Right lobe of liver (tissue), 6 donors: ENCODE measurements at places on chromosomes 7 and 10. TPM values are rescaled to one million over a fixed set of nuclear protein-coding genes. Genes with fewer than 3 reads are reported as not detected.

Gene EBF3
- total RNA-seq: not detected

GRCh38 chr7:155212301-155213015 lies 85.2 kb upstream of the INSIG1 start:
- DNase-seq: no peak

GRCh38 chr10:23065181-23065948 lies 30.0 kb upstream of the MSRB2 start:
- peak; percentile 79 for DNase-seq

DNA sequence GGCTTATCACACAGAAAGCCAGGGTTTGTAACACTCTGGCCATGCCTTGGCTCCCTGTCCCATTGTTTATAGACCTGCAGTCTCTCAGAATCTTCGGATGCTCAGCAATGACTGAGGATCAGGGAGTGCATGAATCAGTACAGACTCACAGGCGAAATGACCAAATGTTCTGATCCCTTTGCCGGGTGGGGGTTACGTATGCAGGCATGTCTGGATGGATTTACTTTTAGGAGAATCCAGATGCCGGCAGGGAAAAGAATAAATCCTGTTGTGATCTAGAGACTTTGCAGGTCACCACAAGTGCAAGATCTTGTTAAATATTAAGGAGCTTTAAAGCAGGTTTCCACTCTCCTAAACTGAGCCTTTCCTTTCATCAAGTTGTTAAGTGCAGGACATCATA lies 149.5 kb downstream of the SFMBT2 start:
- no peak for DNase-seq

- DNase-seq: no peak
Measured at GRCh38 chr10:74333174-74333573, 182.2 kb downstream of the ADK start.

DNA sequence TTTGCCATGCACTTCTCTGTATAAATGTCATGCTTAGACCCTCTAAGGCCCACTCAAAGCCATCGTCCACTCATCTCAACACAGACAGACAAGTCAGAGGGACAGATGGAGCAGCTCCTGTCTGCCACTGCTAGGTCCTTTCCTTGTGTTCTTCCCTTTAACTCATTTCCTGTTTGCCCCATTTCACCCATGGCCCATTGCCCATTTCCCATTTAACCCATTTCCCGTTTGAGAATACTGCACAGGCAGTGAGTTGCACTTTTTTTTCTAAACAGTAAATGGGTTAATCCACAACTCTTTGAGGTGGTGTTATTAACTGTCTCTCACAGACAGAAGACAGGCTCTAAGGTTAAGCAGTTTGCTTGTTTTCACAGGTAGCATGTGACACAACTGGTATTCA lies 179.3 kb downstream of the NPSR1 start:
- no peak for DNase-seq

- no peak for DNase-seq
Measured at GRCh38 chr7:42344198-42344755, 107.3 kb upstream of the GLI3 start.

DNA sequence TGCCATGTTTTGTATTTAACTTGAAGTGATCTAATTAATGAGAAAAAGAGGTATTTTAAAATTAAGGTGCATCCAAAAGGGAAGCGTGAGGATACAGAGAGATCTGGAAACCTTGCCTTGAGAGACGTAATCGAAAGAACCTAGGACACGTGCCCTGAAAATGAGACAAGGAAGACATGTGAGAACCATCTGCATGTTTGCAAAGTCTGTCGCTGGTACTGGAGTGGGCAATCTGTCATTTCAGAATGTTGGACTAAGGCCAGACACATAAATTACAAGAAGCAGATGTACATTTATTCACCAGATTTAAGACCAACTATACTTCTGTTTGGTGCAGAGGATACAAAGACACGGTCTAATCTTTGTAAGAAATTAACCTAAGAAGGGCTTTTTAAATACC lies 9.2 kb downstream of the AGR2 start:
- no peak for DNase-seq

DNA sequence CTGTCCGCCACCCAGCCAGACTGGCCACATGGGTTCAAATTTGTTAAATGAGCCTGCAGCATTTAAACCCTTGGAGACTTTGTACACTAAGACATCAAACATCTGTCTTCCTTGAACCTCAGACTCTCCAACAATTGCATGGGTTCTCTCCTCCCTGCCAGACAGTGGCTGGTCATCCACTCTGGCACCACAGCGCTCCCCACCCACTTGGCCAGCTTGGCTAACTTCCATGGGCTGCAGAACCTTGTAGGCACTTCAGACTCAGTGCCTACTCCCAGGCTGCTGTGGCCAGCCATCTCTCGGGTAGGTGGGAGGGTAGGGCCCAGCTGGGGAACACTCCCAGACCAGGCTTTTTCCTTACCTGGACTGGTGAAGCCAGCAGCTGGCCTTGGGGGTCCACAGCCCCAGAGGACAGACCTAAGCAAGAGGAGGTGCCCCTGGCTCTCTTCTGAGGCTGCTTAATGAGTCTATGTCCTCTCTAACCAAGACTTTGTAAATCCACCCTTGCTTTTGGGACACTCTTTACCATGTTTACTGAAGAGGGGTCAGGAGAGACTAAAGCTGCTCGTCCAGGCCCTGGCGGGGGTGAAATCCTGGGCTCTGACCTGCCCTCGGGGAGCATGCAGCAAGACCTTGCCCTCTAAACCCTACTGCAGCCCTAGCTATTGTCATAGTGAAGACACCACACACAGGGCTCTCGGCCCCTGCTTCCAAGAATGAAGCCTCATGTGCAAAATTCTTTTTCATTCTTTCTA lies 82.7 kb downstream of the ARHGAP22 start:
- peak; percentile 22 for DNase-seq
